Activated CD4-positive, alpha-beta T cell treated with anti-CD3 and anti-CD28 coated beads for 4 hours (primary cell): ENCODE measurements at places on chromosomes 2 and 18.
A peak's percentile ranks its signal among the peaks of the same experiment; 100 is the strongest.

- no peak for DNase-seq
Measured at GRCh38 chr2:68317971-68318913, 1.5 kb downstream of the CNRIP1 start.

DNA sequence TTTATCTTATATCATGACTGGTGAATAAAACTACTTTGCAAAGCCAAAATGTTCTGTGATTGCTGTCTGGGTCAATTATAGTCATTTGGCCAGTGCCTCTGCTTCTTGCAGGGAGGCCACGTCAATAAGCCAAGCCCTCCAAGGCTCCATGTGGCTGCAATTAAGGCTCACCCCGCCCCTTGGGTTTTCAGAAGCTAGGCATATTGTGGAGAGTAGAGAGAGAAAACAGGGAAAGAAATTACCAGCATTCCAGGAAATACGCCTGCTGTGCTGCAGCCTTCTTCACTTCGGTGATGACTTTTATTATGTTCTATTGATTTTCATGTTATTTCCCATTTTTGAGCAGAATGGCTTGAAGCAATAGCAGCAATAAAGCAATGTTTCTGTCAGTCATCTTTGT, 319.7 kb downstream of the SOX11 start:
- DNase-seq = no peak

- DNase-seq = no peak
Measured at GRCh38 chr2:62485761-62486438, 20.1 kb downstream of the TMEM17 start.

DNA sequence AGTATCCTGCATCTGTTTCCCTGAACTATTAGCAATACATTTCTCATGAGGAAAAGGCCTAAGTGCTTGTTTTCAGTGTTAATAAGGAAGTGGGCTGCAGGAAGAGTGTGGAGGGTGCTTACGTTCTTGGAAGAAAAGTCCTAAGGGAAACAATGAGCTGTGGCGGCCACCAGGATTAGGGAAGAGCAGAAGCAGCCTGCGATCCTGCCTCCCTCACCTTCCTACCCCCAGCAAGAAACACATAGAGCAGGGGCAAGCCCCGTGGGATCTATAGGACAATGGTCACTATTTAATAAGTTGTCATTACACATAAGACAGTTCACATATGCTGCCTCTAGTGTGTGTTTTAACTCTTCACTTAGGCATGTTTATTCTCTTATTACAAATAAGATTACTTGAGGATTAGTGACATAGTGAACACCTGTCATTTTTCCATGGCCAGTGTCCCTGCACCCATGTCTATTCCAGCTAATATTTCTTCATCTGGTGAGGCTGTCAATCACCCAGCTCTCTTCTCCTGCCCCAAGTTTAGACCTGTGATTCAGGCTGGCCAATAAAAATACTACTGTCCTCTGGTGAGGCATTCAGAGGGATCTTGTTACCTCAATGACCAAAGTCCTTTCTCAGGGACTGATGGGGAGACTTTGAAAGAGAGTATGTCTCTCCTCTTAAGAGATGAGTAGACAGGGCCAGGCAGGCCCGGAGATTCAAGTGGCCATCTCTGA, 510.9 kb upstream of the CELF4 start:
- no peak for DNase-seq

- DNase-seq = peak; percentile 67
Measured at GRCh38 chr2:98731041-98731893, at the start of gene MGAT4A. Gene MGAT4A, minus strand, starts transcription at chr2:98731132. Its CDS starts 4,800 bp downstream, at chr2:98726332.

GRCh38 chr18:57959278-57959677, 84.7 kb upstream of the NEDD4L start:
- no peak for DNase-seq

- DNase-seq = no peak
Measured at GRCh38 chr2:222919841-222920526, 59.1 kb downstream of the ACSL3 start.

DNA sequence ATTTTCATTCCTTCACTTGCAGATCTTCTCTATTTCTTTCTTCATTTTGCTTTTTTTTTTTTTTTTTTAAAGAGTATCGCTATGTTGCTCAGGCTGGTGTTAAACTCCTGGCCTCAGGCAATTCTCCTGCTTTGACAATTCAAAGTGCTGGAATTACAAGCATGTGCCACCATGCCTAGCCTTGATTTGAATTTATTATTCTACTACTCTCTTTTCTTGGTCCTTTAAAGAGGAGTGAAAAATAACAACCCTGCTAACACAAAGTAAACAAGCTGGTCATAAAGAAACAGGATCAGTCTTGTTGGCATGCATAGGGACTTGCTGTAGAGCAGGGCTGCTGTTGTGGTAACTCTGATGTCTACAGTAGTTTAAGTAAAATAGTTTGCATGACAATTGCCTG, 1615.3 kb upstream of the ZEB2 start:
- DNase-seq = no peak

- DNase-seq = no peak
Measured at GRCh38 chr18:24446953-24447538, 13.4 kb upstream of the HRH4 start.

GRCh38 chr2:203062126-203062525, 47.5 kb downstream of the NBEAL1 start:
- DNase-seq = no peak

- no peak for DNase-seq
Measured at GRCh38 chr2:64291181-64291580, 147.0 kb upstream of the PELI1 start.

DNA sequence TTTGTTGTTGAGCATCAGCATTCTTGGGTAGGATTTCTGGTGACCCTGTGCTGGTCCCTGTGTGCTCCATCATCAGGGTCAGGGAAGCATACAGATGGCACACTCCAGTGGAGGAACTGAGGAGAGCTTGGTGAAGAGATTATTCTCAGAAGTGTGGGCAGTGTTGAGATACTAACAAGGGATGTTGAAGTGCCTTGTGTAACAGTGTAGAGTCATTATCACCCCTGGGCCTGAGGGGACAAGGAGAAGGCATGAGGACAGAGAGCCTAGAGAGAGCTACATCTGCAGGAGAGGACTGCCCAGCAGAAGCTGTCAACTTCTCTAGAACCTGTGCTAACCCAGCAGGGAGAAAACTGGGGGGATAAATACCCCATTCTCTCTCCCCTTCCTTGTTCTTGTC, 189.0 kb downstream of the PLCL1 start:
- DNase-seq = no peak

- DNase-seq = no peak
Measured at GRCh38 chr2:74841641-74842040, 7.7 kb downstream of the HK2 start.

- DNase-seq = no peak
Measured at GRCh38 chr2:240412211-240412861, 23.1 kb upstream of the GPC1 start.
